ENCODE measurements at places on chromosomes 1 and 21.

GRCh38 chr1:62977366-62977765 is 193.4 kb downstream of the ATG4C start:
- no peak for DNase-seq

- peak; percentile 74 for DNase-seq
Observed at GRCh38 chr1:158121604-158122254, 59.0 kb upstream of the CD1D start.

- no peak for DNase-seq
Observed at GRCh38 chr1:235004276-235004675, 124.4 kb downstream of the TOMM20 start.

GRCh38 chr1:207670192-207670591 is 25.3 kb downstream of the CR1L start:
- DNase-seq: no peak

DNA sequence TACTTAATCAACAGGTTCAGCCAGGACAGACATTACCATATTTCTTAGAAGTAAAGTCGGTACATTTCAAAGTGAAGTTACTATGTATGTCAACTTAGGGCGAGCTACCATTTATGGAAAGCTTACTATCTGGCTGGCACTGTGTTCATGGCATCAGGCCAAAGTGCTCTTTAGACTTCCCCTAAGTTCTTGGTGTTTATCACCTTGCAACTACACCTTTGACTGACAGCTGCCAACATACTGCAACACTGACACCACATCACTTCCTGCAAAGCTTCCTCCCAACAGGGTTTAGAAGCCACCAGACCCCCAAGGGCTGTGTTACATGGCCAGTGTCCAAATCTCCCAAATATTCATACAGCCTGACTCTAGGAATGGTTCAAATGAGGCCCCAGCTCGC is 61.0 kb downstream of the TIAM1 start:
- DNase-seq: peak; percentile 11

DNA sequence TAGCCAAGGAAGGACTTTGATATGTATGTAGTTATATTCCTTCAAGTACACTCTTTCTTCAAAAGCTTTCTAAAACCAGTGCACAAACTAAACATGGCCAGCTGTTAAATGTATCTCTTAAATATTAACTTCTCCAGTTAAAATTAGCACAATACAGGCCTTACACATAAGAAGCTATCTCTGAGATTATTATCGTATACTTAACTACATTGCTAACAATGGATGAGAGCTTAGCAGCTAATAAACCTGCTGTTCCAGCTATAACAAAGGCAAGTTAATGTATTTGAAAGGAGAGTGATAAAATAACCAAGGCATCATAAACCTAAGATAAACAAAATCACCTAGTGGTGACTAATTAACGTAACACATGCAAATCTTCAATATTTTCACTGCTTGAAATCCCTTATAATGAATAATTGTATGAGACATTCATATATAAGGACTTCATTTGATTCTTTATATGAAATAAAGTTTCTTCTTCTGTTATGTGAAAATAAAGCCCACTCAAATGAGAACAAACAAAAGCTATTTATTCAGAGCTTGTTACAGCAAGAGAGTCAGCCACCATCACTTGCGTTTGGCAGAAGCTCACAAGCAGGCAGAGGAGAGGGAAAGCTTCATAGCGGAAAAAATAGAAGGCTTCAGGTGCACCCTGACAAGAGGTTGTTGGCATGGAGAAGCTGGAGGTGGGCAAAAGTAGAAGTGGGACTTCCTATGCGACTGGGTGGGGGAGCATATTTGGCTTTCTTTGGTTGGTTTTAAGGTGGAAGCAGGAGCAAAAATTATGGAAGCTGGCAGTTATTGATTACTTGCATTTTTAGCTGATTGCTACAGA is 274.1 kb upstream of the CHRM3 start:
- DNase-seq: no peak

GRCh38 chr1:213899413-213899812 is 88.4 kb upstream of the PROX1 start:
- DNase-seq: no peak

- no peak for DNase-seq
Observed at GRCh38 chr1:185774394-185774793, 40.2 kb downstream of the HMCN1 start.

DNA sequence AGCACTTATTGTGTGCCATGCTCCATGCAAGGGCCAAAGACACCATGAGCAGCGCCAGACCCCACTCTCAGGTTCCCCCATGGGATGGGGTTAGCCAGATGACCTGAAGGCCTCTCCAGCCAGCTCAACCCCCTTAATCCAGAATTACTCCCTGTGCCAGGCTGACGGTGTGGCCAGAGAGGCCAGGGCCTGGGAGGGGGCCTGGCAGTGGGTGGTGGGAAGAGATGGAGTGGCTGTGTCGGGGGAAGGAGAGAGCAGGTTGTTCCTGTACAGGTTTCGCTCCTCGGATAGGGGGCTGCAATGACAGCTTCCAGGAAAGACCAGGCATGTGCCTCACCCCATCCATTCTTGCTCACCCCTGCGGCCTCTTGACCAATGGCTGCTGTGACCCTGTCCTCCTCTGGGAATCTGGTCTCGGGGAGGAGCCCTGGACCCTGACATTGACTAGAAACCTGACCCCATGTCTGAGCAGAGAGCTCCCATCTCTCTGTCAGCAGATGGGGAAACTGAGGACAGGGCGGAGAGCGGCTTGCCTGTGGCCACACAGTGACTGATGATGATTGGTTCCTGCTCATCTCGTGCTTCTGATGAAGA is 345.3 kb downstream of the MATN1 start:
- DNase-seq: no peak

- no peak for DNase-seq
Observed at GRCh38 chr1:3630161-3630611, 5.4 kb downstream of the TPRG1L start.
